ENCODE measurements at places on chromosomes 2 and 18.

GRCh38 chr2:164479460-164479859, 141.8 kb downstream of the GRB14 start:
- DNase-seq = peak; percentile 71

DNA sequence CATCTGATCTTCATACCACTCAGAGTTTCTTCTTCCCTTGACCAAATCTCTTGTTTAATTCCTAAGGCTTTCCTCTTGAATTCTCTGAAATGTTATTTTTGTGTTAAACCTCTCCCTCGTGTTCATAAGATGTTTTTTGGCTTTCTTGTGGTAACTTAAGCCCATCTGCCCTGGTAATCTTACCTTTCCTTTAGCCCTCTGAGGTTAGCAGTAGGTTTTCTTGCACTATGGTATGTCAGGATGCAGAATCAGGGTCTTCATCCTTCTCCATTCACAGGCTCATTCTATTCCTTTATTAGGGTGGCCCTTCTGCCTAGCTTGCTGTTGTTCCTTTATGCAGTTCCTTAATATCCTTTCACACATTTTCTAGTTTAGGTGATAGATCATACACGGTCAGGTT, 24.1 kb downstream of the GIGYF2 start:
- DNase-seq = no peak

GRCh38 chr2:170495896-170496295, 219.2 kb upstream of the SP5 start:
- no peak for DNase-seq

GRCh38 chr2:207156451-207157161, 9.1 kb downstream of the KLF7 start:
- DNase-seq = no peak

GRCh38 chr2:212157012-212157411, 381.6 kb downstream of the ERBB4 start:
- no peak for DNase-seq

DNA sequence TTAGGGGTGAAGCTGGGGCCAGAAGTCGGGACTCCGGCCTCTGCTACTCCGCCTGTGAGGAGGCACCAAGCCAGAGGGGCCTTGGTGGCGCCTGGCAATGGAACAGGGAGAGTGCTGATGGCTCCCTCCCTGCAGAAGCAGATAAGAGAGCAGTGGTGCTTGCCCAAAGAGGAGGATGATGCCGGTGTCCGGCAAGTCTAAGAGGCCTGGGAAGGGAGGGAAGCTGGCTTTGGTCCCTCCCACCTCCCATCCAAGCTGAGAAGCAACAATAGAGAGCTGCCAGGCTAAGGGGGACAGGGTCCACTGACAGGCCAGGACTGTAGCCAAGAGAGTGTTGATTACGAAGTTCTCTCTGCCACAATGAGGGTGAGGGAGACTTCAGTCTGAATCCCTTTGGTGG, 479.5 kb downstream of the TNS1 start:
- DNase-seq = no peak

- peak; percentile 15 for DNase-seq
Observed at GRCh38 chr18:32177530-32177929, 12.3 kb upstream of the MEP1B start.

- DNase-seq = no peak
Observed at GRCh38 chr2:46082531-46083485, 214.4 kb upstream of the EPAS1 start.

DNA sequence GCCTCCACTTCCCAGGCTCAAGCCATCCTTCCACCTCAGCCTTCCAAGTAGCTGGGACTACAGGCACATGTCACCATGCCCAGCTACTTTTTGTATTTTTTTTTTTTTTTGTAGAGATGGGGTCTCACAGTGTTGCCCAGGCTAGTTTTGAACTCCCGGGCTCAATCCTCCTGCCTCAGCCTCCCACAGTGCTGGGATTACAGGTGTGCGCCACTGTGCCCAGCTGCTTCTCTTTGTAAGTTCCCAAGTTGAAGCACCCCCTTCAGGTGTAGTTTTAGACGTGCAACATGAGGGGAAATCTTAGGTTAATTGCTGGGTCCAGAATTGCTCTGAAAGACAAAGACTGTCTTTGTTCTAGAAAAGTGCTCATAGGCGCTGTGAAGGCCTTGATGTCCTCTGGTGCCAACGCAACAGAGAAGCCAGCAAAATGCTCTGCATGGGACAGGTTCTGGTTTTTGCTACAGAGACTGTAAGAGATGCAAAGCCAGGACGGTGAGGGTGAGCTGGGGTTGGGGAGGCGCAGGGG, 46.6 kb downstream of the RRM2 start:
- no peak for DNase-seq

- no peak for DNase-seq
Observed at GRCh38 chr2:198706476-198707082, 751.2 kb downstream of the SATB2 start.

DNA sequence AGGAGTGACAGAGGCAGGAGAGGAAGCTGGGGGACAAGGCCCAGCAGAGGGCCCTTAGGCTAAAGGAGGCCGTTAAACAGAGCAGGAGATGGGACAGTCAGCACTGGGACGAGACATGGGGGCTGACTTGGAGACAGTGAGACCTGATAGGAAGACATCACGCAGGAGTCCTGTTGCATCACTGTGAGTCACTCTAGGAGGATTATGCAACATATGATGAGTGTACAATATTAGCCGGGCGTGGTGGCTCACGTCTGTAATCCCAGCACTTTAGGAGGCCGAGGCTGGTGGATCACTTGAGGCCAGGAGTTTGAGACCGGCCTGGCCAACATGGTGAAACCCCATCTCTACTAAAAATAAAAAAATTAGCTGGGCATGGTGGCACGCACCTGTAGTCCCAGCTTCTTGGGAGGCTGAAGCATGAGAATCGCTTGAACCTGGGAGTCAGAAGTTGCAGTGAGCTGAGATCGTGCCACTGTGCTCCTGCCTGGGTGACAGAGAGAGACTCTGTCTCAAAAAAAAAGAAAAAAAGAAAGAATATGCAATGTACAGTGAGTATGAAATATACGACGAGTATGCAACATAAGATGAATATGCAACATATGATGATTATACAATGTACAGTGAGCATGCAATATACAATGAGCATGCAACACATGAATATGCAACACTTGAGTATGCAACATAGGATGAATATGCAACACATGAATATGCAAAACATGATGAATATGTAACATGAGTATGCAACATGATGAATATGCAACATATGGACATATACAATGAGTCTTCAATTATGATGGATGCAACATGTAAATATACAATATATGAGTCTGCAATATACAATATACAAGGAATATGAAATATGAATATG, 83.3 kb upstream of the ID2 start:
- DNase-seq = no peak

DNA sequence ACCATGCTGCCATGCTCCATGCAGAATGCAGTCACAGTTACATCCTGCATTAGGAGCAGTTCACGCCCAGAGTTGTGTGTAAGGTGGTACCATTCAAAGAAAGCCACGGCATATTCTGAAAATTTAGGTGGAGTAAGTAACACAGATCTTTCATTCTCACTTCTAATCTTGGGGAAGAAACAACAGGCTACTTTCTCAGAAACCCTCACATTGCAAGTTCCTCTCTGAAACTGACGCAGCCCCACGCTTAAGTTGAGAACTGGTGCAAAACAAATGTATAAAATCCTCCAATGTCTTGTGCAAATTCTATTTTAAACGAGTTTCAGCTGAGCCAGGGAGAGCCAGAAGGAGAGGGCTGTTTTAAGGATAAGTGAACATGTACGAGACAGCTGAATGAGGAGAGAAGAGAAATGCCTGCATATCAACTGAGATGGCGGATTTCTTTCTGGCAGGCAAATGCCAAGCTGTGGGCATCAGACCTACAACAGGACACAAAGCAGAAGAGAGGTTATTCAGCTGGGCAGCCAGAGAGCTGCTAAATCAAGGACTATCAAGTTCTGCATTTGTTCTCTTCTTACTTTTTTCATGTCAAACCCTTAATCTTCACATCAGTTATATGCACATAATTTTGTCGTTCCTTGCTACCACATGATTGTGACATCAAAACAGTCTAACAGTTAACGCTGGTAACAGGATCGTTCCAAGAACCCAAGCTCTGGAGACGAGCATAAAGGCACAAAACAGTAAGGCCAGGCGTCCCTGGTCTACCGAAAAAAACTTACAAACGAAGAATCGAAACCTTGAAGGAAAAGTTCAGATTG, 6.4 kb downstream of the ARL4C start:
- DNase-seq = no peak

- no peak for DNase-seq
Observed at GRCh38 chr2:108079736-108080135, 93.4 kb downstream of the SLC5A7 start.

- no peak for DNase-seq
Observed at GRCh38 chr2:98175811-98176210, 88.8 kb downstream of the VWA3B start.

- no peak for DNase-seq
Observed at GRCh38 chr2:221203125-221203524, 369.0 kb downstream of the EPHA4 start.
